A549 treated with DMSO at 1 μM for 4 hours (cell line): ENCODE measurements at places on chromosomes 11 and 22. TPM values are rescaled to one million over a fixed set of nuclear protein-coding genes. Genes with fewer than 3 reads are reported as not detected.

Gene RASD2
- total RNA-seq = 1.1 to 1.5 TPM (median 1.3 TPM) in 5 replicates

Gene OSBP2
- 10.6 to 15.3 TPM (median 13.9 TPM) in 5 replicates for total RNA-seq

Gene LMO2
- total RNA-seq = 0.44 to 0.85 TPM (median 0.51 TPM) in 5 replicates

Gene TRIM34
- 3.1 to 4.0 TPM (median 3.4 TPM) in 5 replicates for total RNA-seq

Gene OR2D2
- total RNA-seq = not detected in 5 replicates

Gene GTSE1
- total RNA-seq = 23.7 to 36.6 TPM (median 35.3 TPM) in 5 replicates

Gene LIF
- 31.4 to 46.6 TPM (median 42.4 TPM) in 5 replicates for total RNA-seq

Gene NRGN
- total RNA-seq = 5.5 to 11.1 TPM (median 9.1 TPM) in 5 replicates
